ENCODE measurements at places on chromosomes 12 and 14.

DNA sequence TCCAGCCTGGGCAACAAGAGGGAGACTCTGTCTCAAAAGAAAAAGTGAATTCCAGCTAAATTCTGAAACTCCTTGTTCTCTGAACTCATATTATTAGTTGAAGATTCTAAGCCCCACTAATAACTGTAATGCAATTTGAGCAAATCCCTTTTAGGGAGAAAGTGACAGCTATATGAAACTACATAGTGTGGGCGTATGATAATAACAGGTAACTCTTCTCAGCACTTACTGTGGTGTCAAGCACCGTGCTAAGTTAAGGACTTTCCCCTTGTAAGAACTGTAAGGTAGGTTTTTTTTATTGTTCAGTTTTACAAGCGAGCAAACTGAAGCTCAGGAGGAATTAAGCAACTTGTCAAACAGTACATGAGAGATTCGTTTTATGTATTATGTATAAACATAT, 5.4 kb downstream of the ANKRD13A start:
- DNase-seq: no peak

DNA sequence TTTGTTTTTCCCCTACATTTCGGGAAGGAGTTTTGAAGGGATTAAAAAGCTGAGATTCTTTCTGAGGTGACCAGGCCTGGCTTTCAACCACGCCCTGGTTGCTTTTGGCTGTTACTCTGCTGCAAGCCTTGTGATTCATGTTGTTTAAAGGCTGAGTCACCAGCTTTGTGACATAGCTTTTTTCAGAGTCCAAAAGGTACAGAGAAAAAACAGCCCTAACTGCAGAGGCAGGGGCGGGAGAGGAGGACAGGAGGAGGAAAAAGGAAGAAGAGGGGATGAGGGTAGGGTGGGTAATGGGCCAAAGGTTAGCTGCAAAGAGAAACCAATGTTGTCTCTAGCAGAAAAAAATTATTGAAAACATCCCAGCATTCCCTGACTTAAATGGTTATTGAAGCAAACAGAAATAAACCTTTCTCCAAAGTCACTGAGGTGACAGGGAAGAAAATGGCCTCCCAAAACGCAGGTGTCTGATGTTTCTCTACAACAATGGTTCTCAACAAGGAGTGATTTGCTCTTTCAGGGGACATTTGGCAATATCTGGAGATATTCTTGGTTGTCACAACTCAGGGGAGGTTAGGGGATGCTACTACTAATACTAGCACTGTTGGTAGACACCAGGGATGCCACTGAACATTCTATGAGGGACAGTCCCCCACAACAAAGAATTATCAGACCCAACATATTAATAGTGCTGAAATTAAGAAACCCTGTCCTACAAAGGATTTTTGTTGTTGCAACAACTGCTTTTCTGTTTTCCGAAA, 2.1 kb upstream of the UBC start:
- DNase-seq: no peak

DNA sequence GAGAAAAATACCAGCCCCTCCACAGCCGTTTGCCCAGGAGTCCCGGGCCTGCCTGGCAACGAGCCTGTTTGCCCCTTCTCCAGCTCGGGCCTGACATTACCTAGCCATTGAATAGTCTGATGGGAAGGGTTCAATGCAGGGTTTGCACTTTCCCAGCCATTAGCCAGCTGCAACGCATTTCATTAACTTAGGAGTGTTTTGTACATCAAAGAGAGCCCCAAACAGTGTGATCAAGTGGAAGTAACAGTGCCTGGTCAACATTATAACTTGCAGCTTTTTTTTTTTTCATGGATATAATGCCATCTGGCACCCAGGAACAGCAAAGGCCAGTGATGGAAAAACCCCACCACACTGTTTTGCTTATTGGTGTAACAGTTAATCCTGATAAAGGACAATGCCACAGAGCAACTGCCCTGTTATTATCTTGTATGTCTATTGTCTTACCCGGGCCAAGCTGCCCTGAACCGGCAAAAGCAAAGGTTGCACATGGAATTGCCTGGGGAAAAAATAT, 38.0 kb downstream of the BTG1 start:
- DNase-seq: no peak

DNA sequence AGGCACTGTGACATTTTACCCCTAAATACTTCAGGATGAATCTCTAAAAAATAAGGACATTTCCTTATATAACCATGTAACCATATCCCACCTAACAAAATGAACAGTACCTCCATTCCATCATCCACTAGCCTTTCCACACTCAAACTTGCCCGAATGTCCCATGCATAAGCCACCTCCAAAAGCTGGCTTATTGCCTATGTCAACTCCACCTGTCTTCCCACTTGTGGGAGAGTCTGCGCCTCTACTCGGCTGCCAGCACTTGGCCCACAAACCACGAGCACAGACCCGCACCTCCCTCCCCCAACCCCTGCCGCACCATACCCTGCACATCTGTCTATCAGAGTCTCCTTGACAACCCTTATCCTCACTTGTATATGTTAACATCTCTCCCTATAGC, 165.8 kb downstream of the CALM1 start:
- DNase-seq: no peak

DNA sequence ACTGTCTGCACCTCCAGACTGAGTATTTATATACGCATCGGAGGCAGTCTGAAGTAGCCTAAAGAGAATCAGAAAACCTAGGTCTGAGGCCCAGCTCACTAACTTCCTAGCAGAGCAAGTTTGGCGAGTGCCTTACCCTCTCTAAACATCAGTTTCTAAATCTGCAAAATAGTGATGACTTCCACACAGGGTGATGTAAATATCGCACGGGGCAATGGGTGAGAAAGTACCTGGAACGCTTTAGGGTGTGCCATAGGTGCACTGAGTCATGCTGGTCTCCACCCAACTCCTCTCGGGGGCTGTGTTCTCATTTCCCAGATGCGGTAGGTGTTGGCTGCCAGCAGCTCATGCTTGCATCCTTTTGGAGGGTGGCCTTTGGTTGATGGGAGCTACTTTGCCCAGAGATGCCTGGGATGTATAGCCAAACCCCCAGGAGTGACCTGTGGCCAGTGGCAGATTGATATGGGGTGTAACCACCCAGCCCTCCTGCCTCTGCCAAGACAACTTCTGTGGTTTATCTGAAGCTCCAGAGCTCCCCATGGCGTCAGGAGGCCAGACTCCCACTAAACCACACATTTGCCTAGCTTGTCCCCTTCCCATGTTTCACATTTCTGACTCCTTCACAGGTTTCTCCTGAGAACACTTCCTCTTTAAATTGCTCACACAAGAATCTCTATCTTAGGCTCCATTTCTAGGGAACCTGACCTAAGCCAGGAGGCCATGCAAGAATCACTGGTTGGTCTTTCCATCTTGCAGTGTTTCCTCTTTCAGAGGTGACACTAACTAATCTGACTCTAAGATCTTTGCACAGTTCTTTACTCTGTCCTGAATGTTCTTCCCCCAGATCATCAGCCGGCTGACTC, 62.0 kb upstream of the TUNAR start:
- no peak for DNase-seq

GRCh38 chr12:64864319-64864718, 39.9 kb downstream of the TBC1D30 start:
- no peak for DNase-seq

DNA sequence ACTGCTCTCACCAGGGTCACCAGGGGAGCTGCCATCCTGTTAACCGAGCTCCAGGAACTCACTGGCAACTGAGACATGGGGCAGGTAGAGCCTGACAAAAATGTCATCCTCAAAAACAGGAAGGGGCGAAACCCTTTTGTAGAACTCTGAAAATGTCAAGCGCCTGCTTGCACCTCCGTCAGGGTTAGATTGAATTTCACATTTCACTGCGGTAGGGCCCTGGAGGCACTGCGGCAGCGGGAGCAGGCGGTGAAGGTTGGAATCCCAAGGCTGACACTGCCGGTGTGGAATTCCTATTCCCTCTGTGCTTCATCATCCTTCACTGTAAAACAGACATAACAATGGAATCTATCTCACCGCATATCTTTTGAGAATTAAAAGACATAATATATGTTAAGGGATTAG, 142.8 kb upstream of the TMCC3 start:
- no peak for DNase-seq

- no peak for DNase-seq
Observed at GRCh38 chr12:80559766-80560165, 115.7 kb downstream of the PTPRQ start.

GRCh38 chr14:53741479-53742232, 215.0 kb downstream of the BMP4 start:
- DNase-seq: no peak

GRCh38 chr14:37792124-37792523, 196.7 kb downstream of the TTC6 start:
- DNase-seq: no peak

DNA sequence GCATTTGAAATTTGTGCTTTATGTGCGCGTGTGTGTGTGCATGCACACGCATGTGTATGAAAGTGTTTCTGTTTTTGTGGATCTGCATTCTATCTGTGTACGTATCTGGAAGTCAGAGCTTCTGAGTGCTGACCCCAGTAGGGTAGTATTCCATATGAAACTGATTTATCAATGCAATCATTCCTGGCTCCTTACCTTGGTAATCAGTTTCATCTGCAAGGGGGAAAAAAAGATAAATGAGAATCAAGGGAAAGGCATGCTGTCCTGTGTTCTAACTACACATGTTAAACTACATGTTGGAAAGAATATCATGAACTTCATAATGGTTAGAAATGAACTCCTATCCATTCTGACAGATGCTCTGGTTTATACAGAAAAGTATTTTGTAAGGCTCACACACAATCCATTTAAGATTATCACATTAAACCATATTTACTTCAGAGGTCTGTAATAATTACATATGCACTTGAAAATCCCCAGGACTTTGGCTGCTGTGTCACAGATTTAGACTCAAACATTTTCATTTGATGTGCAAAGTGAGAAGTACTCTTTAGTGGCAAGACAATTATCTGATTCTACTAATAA, 276.1 kb upstream of the LMO3 start:
- no peak for DNase-seq

DNA sequence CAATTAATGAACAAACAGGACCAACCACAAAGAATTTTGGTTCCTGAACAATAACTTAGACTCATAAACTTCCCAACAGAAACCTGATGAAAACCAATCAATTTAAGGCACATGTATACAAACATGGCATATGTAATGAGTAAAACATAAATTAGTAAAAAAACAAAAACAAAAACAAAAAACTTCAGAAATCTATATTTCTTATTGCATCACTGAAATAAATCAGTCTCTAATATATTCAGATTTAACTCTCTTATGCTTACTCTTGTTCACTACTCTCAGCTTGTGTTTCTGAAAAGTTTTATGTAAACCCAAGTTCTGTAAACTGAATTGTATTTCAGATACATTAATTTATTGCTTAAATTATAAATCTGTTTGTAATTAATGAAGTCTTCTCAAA, 233.7 kb downstream of the SLC25A21 start:
- no peak for DNase-seq

- DNase-seq: no peak
Observed at GRCh38 chr14:32200368-32201192, 1.3 kb upstream of the RNU6-7 start.

- DNase-seq: no peak
Observed at GRCh38 chr14:73465823-73466532, 7.6 kb upstream of the NUMB start.

DNA sequence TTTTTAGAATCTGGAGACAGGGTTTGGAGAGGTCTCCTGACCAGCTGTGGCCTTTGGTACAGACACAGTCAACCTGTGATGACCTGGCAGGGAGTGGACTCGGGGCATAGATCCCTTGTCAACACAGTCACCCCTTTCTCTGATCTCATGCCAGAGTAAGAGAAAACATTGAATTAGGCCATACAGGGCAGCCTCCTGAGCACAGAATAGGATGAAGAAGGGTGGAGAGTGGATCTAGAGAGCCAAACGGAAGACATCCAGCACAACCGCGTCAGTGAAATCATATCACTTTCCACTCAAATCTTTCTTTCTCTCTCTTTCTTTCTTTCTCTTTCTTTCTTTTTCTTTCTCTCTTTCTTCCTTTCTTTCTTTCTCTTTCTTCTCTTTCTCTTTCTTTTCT, 145.9 kb upstream of the TBX3 start:
- DNase-seq: no peak

- no peak for DNase-seq
Observed at GRCh38 chr12:129848876-129849275, 54.9 kb downstream of the TMEM132D start.

DNA sequence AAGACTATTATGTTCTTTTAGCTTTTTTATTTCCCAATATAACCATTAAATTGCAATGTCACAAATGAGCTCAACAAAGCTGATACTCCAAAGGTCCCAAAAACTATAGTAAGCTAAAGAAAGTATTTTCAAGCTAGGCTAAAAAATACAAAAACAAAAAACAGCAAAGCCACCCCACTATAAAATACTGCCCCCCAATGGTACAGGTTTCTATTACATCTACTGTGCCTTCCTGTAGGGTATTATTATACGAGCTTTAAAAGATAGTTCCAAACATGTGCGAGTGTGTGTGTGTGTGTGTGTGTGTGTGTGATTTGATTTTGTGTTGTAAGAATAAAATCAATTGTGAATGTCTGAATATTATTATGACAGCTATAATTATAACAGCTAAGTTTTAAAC, 1.1 kb downstream of the IFNG start:
- DNase-seq: no peak

DNA sequence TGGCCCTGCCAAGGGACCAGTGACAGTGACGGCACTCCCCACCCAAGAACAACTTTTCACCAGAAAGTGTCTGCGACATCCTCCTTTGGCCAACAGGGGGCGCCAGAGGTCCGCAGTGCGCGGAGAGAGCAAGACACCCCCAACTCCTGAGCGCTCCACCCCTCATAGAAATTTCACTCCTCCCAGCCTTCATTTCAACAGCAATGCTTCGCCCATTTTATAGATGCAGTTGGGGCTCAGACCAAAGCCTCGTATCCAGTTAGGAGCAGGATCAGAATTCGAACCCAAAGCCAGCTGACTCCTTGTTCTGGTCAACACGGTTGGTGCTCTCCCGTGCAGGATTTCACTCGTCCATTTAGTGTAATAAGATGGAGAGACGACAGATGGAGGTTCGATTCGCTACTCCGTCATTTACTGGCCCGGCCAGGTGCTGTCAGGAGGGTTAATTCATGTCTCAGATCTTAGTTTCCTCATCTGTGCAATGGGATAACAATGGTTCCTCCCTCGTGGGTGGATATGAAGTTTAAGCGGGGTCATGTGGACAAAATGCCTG, 2.4 kb upstream of the POP5 start:
- no peak for DNase-seq
